NCI-H187 (cell line): ENCODE measurements at places on chromosomes 12 and 14.

GRCh38 chr14:20690848-20691640 lies 2.5 kb downstream of the ANG start:
- DNase-seq: peak; percentile 16

DNA sequence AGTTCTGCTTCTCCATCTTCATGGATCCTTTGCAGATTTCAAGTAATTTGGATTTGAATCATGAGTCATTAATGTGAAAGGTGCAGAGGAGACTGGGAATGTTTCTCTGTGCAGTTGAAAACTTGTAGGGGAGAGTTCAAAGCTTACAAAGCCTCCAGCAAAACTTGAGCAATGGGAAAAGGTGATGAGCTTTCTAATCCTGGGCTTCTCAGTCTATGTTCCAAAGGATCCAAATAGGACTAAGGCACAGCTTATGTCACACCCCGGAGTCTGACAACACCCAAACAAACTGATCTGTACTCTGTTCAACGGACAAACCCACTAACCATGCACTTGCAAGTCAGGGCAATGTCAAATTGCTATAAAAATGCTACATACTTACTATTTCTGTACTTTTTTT lies 134.8 kb downstream of the DUSP6 start:
- DNase-seq: no peak

DNA sequence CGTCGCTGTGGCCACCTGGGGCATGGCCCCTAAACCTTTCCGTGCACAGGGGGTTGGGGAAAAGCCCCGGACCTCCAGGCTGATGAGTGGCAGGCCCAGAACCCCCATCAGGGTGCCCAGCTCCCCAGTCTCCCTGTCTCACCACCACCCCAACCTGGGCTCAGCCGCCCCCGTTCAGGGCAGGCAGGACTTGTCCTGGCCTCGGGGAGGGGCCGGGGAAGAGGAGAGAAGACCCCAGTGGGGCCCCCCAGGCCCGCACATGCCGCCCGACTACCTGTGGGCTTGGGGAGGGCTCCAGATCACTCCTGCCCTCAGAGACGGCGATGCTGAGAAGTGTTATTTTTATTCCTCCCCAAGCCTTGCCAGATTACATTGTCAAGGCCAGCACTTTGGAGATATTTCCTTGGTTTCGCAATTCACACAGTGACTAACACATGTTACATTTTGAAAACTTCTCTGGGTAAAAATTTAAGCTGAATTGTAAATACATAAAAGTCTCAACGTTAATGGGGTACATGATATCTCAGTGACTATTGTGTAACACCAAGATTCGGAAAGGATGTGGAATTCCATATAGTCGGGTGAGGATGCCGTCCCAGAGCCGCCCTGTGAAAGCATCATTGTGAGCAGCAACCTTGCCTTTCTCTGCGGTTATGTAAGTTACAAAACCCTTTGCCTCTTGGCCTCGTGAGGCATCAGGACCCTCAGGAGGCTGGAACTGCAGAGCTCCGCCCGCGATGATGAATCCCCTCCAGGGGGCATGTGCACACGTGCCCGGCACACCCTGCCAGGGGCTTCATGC lies 85.6 kb upstream of the DIO3 start:
- DNase-seq: no peak

DNA sequence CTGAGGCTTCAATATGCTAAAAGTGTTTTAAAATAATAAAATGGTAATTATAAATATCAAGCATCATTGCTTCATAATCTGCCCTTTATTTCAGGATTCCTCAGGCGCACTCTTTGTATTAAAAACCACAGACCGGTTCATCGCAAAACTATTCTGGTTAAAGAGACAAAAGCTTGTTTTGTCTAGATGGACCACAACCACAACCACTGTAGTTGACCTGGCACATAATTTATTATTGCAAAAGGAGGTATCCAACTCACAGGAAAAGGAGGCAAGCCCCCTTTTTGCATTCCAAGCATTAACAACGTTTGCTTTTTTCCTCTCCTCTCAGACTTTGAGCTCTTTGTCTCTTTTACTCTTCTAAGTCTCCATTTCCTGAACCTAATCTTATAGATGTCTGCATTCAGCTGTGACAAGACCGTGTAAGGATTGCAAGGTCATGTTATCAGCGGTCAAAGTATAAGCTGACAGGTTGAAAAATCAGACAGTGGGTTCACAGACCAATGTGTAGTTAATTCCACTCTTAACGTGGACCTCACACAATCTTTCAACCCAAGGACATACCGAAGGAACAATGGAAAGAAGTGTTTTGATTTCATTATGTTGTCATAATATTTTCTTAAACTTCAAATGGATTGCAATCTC lies 1057.6 kb downstream of the GALC start:
- DNase-seq: no peak

DNA sequence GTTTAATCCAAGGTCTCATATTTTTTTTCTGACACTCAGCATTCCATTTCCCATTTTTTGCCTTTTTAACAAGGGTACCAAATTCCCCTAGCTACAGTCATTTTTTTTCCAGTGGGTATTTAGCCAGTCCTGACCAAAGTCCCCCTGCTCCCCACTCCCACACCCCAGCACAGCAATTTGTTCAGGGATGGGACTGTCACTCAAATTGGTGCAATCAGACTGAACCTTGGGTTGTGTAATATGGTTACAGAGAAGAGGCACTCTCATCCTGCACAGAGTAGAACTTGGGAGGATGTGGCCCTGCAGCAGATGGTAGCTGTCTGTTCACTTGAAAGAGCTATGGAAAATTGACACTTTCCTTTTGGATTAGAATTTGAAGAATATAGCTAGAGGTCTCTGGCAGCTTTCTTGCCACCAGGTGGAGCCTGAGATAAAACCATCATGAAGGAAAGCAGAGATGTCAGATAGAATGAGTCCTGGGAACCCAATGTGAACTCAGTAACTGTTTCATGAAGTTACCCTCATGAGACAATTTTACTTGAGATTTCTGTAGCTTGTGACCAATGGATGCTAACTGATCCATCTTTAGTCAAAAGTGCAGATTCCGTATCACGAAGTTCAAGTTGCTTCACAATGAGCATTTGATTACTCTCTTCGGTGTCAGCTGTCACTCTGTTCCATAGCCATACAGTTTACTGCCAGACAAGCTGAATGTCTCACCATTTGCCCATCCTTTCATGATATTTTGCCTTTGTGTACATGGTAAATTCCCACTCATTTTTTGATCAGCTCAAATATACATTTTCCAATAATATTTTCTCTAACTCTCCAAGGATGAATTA lies 394.0 kb upstream of the SYT1 start:
- DNase-seq: no peak

DNA sequence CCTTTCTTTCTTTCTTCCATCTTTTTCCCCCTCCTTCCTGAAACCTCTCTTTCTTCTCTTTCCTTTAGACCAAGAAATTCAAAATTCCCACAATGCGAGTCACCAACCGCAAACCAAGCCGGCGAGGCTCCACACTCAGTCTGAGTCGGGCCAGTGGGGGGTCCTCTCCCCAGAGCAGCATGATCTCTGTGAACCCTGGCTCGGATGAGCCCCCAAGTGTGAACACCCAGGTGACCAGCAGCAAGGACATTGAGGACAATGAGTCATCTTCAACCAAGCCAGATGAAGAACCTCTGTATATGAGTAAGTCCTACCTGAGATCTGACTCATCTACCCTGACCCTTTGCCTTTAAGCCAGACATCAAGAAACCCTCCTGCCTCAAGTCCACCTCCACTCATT lies 88.6 kb upstream of the TMEM233 start:
- DNase-seq: no peak

DNA sequence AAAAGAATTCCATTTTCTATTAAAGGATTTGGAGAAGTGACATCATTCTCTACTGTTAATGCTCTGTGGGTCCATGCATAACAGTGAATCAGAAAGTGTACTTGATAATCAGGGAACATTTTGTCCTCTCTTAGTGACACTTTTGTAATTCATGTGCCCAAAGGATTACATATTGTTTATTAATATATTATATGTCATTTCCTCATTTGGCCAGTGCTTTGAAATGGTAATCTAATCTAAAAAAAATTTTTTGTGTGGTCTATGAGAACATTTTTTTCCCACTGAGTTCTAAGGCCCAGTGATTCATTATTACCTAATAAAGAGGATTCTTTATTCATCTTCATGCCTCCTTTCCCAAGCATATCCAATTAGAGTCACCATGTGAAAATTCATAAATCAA lies 79.7 kb upstream of the MYF6 start:
- no peak for DNase-seq

GRCh38 chr14:95452176-95452892 lies 64.1 kb downstream of the SYNE3 start:
- no peak for DNase-seq

GRCh38 chr12:90333939-90334338 lies 621.0 kb downstream of the CCER1 start:
- DNase-seq: no peak

DNA sequence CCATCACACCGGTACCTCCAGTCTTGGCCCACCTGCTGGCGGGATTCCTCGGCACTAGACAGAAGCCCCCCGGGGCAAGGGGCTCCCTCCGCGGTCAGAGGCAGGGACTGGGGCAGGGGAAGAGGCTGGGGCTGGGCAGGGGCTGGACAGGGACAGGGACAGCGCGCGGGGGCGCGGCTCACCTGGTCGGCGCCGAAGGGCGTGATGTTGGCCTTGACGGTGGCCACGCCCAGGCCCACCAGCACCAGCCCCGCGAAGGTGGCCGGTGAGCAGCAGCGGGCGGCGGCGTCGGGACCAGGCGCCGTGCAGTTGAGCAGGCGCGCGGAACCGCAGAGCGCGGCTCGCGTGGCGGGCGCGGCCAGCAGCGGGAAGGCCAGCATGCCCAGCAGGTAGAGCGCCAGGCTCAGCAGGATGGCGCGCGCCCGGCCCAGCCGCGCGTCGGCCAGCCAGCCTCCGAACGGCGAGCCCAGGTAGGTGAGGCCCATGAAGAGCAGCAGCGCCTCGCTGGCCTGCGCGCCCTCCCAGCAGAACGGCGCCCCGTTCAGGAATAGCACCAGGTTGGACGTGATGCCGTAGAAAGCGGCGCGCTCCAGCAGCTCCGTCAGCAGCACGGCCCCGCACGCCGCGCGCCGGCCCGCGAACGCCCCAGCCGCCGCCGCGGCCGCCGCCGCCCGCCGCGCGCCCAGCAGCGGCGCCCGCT lies 392 bp downstream of the SLC15A4 start:
- DNase-seq: peak; percentile 41

- peak; percentile 28 for DNase-seq
These were observed 50.9 kb upstream of the VASH1 start for GRCh38 chr14:76710056-76711010.

- DNase-seq: peak; percentile 87
These were observed 34.7 kb downstream of the MIA2 start for GRCh38 chr14:39268393-39268792.

DNA sequence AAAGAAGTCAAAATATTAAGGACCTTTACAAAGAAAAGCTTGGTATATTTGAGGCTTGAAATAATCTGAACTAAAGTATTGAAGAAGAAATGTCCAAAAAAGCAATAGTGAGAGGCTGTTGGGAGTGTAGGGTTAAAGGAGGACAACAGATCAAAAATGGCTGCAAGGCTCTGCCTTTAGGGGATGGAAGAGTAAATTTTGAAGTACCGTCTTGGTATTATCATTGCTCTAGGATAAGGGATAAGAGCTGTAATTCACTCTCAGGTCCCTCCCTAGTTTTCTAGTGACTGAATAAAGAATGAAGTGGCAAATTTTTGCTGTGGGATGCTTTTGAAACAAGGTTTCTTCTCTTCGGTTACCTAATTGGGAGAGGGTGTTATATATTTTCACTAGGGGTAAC lies 38.7 kb downstream of the LEMD3 start:
- DNase-seq: no peak

- no peak for DNase-seq
These were observed 63.4 kb upstream of the RTRAF start for GRCh38 chr14:51925980-51926379.

DNA sequence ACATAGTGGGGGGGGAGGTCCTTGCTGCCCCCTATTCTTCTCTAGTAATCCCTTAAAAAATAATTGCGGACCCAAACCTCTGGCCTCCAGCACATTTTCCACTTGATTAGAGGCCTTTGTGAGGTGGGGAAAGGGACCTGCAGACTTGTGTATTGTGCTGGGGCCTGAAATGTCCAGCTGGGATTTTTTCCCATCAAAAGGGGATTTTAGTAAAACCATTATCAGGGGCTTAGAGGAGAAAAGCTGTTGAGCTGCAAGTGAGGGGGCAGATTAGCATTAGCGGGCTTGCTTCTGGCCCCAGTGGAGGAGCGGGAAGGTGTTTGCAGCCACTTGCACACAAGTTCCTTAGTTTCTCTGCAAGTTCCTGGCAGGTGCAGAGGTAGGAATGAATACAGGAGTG lies 13.9 kb downstream of the FBXL14 start:
- no peak for DNase-seq

- no peak for DNase-seq
These were observed 740.9 kb downstream of the GALC start for GRCh38 chr14:87252103-87252502.

DNA sequence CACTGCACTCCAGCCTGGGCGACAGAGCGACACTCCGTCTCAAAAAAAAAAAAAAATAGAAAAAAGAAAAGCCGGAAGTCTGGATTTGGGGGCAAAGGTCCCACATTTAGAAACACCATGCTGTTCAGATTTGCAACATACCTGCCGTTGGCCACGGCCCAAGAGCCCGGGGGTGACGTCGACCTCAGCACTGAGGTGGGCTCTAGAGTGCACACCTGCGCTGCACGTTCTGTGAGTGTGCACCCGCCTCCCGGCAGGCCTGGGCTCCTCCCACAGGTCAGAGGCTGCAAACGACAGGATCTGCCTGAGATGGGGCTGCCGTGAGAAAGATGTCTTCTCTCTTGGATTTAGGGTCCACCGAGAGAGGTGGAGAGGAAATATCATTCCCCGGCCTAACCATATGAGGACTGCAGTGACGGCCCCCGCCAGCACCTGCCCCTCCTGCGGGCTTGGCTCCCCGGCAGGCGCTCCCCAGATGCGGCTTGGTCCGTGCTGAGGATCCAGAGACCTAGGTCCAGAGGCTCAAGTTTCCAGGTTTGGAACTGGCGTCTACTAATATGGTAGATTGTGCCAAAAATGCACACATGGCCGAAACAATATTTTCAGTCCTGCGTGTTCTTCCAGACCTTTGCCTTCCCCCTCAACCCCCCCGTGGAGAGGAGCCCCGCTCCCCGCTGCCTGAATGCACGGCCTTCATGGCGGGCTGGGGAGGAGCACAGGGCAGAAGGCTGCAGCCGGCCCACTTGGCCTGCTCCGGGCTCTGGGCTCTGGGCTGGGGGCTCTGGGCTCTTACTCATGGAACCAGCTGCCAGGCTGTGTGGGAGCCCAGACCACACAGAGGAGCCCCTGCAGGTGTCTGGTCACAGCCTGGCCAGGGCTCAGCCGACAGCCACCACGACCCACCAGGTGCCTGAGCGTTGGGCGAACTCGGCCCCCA lies 58.8 kb upstream of the FBRSL1 start:
- peak; percentile 43 for DNase-seq

- no peak for DNase-seq
These were observed 58.9 kb upstream of the EEA1 start for GRCh38 chr12:92987846-92988621.

- DNase-seq: no peak
These were observed 131.9 kb downstream of the CEP83 start for GRCh38 chr12:94327809-94328208.

GRCh38 chr12:67469666-67470065 lies 178.9 kb upstream of the DYRK2 start:
- peak; percentile 24 for DNase-seq
